ENCODE measurements at places on chromosomes 12 and 14.

DNA sequence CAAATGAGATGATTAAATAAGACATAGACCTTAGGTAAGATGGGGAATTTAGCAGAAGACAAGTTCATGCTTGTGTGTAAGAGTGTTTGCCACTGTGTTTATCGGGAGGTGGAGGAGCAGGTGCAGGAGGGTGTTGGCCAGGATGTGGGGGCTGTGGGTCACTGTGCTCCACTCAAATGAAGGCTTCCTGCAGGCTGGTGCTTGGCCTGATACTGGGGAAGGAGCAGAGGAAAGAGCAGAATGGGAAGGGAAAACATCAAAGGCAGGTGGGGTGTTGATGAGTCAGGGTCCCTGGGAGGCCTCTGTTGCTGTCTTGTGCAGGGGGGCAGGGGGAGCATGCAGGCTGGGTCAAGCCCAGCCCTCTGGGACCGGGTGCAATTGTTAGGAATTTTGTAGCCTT, 126.5 kb downstream of the TSPAN9 start:
- DNase-seq, result no peak

DNA sequence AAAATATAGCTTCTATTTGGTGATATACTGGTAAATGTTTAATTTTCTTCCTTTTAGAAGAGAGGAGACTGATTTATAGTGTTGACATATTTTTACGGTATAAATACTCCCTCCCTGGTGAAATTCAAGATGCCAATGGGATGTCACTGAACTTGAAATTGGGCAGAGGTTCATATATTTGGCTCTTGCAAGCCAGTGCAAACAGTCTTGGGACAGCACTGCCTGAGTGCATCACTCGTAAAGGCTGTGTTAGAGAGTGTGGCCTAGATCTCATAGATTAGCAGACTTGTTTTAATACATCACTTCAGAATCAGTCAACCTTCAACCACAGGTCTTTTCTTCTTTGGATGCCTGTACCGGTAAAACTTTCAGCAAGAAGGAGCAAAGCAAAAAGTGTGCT, 681.0 kb downstream of the NRXN3 start:
- no peak for DNase-seq

DNA sequence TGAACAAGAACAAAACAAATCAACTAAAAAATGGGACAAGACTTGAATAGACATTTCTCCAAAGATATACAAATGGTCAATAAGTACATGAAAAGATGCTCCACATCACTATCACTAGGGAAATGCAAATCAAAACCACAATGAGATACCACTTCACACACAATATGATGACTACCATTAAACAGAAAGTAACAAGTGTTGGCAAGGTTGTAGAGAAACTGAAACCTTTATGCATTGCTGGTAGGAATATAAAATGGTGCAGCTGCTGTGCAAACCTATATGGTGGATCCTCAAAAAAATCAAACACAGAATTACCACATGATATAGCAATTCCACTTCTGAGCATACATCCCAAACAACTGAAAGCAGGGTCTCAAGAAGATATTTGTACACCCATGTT, 5.2 kb downstream of the SMAGP start:
- DNase-seq, result no peak

DNA sequence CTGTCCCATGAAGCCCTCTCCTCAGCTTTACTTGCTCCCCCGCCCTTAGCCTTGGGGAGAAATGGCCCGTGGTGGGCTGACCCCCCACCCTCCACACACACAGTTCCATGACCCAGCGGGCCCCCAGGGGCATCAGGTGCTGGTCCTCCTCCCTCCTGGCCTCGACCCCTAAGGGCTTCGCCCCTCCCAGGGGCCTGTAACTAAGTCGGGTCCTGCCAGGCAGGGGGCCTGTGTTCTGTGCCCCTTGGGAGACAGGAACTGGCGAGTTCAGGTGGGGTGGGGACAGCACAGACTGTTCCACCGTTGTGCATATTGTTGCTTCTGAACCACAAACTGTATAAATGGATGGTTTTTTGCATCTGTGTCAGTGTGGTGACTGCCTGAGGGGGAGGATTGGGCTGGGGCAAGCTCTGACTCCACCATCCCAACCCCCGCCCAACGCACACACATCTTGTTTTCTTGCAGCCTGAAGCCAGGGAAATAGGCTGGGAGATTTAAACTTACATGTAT, 8.8 kb downstream of the TAMALIN start:
- DNase-seq, result no peak

DNA sequence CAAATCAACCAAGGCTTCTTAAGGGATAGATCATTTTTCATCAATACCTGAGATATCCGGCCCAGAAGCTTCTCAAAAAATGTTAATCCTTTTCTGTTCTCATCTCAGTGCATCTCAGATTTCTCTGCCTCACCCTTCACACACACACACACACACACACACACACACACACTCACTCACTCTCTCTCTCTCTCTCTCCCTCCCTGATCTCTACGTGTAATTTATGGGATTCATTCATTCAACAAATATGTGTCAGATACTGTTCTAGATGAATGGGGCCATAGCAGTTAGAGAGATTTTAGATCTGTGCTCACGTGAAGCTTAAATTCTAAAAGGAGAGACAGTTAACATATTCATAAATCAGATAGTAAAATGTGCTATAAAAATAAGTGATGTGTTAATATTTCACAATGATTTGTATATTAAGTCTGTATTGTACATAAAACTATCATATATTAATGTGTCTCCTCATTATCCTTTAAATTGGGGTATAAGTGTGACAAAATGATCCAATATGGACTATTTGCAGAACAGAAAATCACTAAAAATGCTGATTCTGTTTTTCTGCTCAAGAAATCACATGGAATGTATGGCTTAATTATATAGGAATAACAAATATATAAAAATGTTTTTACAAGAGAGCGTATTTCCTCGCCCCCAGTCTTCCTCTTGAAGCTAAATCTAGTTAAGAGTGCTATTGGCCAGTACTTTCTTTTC, 7.3 kb upstream of the FRMD6 start:
- DNase-seq, result no peak

- no peak for DNase-seq
Observed at GRCh38 chr14:95452893-95453712, 63.3 kb downstream of the SYNE3 start.

DNA sequence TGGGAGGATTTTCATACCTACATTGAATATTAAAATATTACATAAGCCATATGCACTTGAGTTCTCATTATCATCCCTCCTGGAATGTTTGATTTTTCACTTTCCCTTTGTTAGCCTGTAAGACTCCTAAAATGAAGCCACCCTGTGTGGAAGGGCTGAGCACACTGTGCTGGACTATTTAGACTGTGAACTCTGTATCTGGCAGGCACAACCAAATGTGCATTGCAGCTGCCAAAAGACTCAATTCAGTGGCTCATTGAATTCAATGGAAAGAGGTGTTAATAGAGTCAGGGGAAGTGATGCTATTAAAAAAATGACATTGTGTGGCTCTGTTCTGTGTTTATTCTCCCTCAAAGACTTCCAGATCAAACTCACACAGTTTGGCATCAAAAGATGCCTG, 111.1 kb downstream of the SMOC1 start:
- peak; percentile 7 for DNase-seq

DNA sequence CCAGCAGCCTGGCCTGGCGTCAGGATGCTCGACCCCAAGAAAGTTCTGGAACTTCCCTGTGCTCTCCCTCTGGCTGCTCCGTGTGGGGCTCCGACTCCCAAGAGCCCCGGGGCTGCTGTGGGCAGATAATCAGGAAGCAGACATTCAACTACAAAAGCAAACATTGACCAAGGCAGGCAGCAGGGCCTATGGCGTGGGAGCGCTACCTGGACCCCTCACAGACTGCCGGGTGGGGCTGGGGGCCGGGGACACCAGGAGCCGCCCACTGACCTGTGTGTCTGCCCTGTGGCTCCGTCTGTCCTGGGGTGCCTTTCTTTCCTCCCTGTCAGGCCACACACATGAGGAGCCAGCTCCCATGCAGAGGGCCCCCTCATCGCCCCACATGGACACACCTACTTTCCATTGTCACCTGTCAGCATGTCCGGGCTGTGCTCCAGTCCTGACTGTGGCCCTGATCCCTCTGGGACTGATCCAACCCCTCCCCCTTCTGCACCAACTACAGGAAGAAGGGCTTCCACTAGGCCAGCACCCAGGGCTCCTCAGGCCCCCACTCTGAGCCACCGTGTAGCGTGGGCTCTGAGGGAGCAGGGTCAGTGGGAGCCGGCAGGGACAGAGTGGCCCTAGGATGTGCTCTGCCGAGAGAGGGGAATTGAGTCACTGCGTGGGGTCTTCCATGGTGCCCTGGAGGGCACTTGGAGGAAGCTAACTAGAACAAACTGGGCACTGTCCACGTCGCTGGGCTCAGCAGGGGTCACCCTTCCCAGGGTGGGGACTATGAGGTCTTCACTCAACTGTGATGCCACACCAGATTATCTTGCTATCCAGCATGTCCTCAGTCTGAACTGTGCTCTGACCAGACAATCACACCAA, 215.4 kb upstream of the C14orf180 start:
- no peak for DNase-seq

DNA sequence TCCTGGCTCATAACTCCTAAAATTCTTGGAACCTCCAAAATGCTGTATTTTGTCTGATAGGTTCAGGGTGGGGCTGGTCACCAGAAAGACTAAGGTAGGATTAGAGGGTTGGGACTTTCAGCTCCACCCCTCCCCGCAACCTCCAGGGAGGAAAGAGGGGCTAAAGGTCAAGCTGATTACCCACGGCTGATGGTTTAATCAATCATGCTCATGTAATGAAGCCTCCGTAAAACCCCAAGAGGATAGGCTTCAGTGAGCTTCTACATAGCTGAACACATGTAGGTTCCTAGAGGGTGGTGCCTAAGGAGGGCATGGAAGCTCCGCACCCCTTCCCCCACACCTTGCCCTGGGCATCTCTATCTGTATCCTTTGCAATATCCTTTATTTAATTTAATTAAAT, 60.0 kb downstream of the DGLUCY start:
- DNase-seq, result no peak

- DNase-seq, result no peak
Observed at GRCh38 chr12:65093606-65094005, 27.5 kb downstream of the WIF1 start.

GRCh38 chr12:55470088-55470829, at the start of gene OR6C70:
Gene OR6C70, minus strand, starts transcription at chr12:55470138. Its CDS starts 0 bp downstream, at chr12:55470138.
- DNase-seq, result no peak

DNA sequence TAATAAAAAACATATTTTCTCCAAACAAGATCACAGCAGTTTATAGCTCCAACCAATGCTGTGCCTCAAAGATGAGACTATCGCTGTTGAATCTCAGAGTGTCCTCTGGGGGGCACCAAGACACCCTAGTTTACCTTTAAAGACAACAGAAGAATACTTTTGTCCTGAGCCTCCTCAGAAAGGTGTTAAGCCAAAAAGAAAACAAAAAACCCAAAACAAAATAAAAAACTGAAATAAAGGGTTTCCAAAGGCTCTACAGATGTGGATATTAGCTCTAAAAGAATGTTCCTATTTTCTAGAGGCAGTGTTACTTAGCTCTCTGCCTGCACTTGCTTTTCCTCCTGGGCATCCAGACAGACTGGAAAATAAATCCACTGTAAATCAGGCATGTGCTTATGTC, 86.9 kb upstream of the TTC7B start:
- peak; percentile 62 for DNase-seq

GRCh38 chr12:73414926-73415325, 1122.7 kb upstream of the ATXN7L3B start:
- DNase-seq, result no peak

DNA sequence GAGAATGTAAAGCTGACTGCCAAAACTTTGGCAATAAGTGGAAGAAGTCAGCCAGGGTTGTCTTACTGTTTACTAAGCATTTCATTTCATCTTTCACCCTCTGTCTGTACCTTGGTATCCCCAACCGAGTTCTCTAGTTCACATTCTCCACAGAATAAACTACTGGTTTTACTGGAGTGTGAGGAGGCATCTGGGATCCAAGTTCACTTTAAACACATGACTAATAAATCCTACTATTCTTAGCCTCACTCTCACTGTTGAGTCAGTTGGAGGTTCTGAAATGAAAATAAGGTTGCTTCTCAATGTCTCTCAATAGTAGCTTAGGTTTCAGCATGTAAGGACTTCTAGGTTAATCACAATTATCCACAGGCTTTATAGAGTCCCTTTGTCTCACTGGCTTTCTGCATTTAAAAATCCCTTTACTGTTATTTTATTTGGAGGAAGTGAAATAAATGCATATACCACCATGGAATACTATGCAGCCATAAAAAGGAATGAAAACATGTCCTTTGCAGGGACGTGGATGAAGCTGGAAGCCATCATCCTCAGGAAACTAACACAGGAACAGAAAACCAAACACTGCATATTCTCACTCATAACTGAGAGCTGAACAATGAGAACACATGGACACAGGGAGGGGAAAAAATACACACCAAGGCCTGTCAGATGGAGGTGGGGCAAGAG, 95.8 kb downstream of the EPS8 start:
- no peak for DNase-seq

DNA sequence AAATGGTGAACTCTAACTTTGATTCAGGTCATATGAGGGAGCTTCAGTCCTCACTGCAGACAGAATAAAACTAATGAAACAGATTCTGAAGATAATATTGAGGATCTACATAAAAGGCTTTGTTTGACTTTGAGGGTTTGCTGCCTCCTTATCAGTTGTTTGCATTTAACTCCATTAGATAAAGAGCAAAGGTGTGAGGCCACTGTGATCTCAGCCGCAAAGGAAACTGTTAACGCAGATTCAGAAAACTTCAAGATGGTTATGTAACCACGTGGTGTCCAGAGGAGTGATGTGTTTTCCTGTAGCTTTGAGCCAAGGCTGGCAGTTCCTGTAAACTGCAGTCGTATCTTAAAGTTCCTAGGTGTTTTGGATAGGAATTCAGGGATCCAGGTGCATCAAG, 67.8 kb downstream of the METTL25 start:
- no peak for DNase-seq

GRCh38 chr14:60964904-60965303, 16.0 kb downstream of the TRMT5 start:
- no peak for DNase-seq

- no peak for DNase-seq
Observed at GRCh38 chr14:64525354-64525753, 15.2 kb upstream of the HSPA2 start.

DNA sequence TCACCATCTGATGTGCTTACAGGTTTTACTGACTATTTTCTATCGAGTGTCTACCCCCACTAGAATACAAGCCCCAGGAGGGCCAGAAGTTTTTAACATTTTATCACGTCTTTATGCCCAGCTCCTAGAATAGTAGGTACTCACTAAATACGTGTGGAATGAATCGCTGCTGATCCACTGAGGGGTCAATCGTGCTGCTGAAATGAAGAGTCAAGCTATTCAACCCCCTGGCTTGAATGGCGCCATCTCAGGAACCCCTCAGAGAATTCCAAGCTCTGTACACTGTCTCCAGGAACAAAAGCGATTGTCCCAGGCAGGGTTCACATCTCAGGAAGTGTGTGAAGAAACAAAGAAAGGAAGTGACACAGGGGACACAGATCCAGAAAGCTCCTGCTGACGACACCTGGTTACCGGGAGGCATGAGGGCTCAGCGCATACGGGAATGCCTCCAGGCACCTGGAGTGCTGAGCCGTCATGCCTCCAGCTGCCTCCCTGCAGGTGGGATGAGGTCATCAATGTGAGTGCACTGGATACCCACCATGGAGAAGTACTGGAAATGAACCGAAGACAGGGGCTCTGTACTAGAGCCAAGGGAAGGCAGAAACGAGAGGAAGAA, 45.6 kb downstream of the PITPNM2 start:
- peak; percentile 80 for DNase-seq
